ENCODE measurements at places on chromosomes 3 and 15. TPM values are rescaled to one million over a fixed set of nuclear protein-coding genes. Genes with fewer than 3 reads are reported as not detected.

GRCh38 chr3:138310494-138310893, 19.2 kb downstream of the NME9 start:
- DNase-seq, result no peak

- peak; percentile 87 for DNase-seq
Observed at GRCh38 chr15:41894791-41895463, 1.1 kb upstream of the SPTBN5 start.

Gene BNC1
- total RNA-seq, result 0.14 TPM

Gene NR1I2
- total RNA-seq, result 1.1 TPM

- no peak for DNase-seq
Observed at GRCh38 chr3:12507591-12508281, 23.5 kb downstream of the TSEN2 start.

DNA sequence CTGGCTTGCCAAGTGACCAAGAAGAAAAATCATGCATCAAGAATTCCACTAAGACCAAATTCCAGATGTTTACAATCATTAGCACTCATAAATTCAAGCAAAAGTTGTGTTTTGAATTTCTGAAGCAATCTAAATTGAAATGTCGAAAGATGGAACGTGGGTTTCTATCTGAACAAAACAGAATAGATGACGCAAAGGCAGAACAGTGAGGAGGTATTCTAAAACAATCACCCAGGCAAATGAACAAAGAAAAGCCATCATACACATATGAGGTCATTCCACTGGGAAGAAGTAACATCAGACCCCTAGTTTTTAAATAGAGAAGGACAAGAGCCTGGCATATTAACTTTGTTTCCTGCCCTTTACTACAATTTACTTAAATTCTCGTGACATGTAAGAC, 58.0 kb downstream of the MCF2L2 start:
- no peak for DNase-seq

DNA sequence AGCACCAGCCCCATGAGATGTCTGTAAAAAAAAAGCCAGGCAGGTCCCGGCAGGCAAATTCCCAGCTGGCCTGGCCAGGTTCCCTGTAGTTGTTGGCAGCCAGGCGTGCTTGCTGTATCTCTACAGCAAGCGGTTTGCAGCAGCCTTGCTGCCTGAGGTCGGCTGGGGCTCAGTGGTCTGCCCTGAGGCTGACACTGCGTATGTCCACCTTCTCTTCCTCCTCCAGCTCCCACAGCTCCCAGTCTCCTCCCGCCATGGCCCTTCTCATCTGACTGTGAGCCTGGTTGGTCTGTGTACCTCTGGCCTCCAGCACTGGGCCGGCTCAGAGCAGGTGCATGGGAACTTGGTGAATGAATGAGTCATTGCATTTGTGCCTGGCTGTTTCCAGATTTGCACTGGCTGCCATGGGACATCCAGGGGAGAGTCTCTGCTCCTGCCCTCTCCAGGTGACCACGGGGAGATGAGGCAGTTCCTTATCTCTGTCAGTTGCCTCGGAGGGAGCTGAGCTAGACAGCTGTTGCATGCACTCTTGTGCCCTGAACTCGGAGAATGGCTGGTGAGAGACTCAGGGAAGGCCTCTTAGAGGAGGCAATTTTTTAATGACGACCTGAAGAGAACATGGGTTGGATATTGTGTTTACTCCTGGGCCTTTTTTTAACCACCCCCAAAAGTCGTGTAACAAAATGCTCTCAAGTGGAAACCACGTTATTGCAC, 43.0 kb downstream of the SPSB4 start:
- DNase-seq, result peak; percentile 85

DNA sequence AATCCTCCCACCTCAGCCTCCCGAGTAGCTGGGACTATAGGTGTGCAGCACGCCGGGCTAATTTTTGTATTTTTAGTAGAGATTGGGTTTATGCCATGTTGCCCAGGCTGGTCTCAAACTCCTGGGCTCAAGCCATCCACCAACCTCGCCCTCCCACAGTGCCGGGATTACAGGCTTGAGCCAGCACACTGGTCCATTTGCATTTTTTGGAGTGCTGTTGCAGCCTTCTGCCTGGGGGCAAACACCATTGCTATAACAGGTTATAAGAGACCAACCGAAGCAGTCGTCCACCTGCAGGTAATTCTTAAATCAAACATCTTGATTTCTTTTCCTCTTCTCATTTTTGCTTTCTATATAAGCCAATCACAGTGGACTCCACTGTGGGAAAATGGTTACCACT, 27.7 kb downstream of the ACKR4 start:
- DNase-seq, result no peak

DNA sequence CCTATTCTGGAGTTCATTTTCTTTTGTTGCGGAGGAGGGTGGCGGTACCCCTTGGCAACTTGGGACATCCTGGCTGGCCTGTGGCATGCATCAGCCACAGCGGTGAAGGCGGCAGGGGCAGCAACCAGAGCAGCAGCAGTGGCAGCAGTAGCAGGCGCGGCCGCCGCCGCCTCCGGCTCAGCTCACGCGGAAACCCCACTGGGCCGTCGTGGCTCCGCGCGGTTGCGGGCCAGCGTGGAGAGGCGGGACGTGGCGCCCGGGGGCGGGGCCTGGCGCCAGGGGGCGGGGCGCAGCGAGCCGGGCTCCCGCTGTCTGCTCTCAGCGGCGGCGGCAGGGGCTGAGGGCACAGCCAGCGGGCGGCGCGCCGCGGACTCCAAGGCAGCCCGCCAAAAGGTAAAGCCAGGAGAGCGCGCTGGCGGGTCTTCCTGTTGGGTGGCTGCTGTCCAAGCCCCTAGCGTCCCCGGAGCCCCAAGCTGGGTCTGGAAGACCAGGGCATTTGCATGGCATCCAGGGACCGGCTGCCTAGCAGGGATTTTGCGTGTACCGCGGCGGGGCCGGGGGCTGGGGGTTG, 334.4 kb upstream of the THRB start:
- peak; percentile 71 for DNase-seq

- no peak for DNase-seq
Observed at GRCh38 chr3:166877971-166878370, 502.1 kb downstream of the ZBBX start.

Gene P2RY1
- 27.4 TPM for total RNA-seq

Gene TIMP4
- total RNA-seq, result 25.0 TPM

GRCh38 chr3:157282261-157283191, 122.6 kb upstream of the CCNL1 start:
- DNase-seq, result peak; percentile 83

DNA sequence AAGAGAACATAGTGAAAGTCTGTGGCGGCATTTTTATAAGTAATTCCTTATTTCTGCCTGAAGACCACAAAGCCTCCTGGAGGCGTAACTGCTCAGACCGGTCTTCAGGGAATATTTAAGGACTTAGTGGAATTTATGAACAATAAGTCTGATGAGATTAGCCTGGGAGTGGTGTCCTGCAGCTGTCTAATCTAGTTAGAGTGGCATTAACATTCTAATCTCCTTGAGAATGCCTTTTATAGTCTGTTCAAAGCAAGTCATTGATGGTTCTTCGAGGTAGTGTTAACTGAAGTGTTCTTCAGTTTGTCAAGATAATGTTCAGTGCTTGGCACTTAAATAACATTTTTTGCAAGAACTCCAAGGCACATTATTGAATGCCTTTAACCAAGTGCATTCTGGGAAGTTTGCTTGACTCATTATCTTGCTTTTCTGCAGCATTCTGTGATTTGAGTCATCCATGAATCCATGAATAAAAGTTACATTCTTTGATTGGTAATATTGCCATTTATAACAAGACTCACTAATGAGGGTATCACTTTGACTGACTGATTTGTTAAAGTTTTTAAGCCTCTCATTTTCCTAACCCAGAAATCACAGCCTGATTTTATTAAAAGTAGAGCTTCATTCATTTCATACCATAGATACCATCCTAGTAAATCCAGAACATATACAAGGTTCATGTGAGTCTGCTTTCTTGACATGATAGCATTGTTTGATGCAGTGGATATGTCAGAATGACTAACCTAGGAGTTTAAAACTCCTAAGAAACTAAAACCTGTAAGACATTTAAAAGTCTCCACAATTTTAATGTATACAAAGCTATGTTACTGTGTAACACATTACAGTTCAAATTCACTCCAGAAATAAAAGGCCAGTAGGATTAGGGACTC, 12.5 kb downstream of the RBM5 start:
- no peak for DNase-seq

Gene KNG1
- not detected for total RNA-seq

DNA sequence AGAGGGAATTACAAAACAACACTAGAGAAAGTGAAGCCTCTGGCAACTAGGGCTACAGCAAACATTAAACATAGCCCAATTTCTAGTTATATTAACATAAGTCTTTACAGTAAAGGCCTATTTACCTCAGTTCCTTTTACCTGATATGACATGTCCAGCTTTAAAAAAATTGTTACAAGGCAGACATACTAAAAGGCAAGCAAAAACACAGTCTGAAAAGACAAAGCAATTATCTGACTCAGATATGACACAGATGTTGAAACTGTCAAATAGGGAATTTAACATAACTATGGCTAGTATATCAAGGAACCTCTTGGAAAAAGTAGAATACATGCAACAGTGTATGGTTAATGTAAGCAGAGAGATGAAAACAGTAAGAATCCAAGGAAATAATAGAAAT, 238.6 kb downstream of the RAP2B start:
- no peak for DNase-seq

DNA sequence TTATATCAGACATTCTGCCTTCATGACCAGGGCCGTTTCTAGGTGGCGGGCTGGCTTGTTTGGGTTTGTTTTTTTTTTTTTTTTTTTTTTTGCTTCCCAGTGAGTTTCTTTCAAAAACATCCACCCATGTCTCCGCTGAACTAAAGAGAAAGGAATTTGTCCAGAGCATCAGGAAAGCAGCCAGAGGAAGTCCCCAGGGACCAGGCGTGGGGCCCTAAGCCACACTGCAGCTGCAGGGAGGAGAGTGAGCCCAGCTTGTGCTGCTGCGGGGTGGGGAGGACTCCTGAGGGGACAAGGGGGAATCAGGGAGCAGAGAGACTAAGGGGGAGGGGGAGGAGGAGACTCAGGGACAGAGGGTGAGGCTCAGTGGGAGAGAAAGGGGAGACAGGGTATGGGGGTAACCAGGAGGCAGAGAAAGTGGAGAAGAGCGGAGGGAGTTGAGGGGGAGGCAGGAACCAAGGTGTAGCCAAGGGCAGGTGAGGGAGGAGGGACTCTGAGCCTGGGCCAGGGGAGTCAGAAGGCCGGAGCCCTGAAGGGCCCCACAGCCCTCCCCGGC, 49.5 kb downstream of the CYP11A1 start:
- DNase-seq, result peak; percentile 93

Gene GOLGA6L10
- 1.8 TPM for total RNA-seq

Gene KCNH8
- 0.66 TPM for total RNA-seq

Gene SCAMP5
- 1.9 TPM for total RNA-seq

Gene EXOG
- 15.3 TPM for total RNA-seq

DNA sequence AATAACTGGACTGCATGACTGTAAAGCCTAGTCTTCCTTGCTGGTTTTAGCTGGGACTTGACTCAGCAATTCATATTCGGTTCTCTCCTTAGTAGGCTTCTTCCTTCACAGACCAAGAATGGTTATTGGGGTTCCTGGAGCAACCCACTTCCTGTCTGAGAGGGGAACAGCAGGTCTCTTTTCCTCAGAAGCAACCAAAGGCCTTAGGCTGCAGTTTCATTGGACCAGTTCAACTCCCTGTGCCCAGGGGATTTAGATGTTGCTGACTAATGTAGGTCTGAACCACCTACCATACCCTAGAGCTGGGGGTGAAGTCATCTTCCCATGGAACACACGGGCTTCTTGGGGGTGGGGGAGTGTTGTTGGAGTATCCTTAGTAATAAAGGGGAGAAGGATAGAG, 84.0 kb upstream of the SKOR1 start:
- DNase-seq, result no peak

DNA sequence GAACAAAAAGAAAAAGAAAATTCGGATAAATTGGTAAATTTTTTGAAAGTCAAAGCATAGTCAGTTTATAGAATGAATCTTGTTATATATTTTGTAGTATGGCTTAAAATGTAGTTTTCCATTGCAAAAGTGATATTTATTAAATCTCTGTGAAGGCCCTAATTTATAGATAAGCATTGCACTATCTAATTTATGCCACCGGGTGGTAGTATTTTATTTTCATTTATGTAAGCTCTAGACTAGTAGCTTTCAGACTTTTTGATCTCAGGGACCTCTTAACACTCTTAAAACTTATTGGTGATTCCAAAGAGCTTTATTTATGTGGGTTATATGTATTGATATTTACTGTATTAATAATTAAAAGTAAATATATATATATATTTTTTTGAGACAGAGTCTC, 133.9 kb upstream of the LRRFIP2 start:
- DNase-seq, result no peak

Gene SEMA3G
- 4.7 TPM for total RNA-seq

Gene CCR4
- total RNA-seq, result not detected

GRCh38 chr15:31390029-31390428, 63.4 kb downstream of the KLF13 start:
- DNase-seq, result no peak

DNA sequence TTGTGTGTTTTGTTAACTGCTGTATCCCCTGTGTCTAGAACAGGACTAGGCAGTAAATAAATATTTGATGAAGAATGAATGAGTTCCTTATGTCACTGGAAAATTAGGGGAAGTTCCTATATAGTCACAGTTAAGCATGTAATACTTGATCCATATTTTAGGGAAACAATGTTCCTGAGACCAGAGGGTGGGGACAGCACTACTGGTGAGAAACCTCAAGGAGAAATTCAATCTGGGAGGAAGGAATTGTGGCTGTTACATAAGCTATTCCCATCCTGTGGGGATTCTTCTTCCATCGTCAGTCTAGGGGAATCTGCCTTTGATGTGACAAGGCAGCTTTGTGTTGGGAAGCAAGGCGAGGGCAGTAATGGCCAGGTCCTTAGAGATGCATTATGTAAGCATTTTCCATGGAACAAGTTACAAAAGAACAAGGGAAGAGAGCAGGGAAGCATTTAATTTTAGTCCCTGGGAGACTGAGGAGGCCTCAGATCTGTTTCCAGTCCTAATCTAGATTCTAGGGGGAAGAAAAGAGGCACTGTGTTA, 219.3 kb upstream of the TTC14 start:
- DNase-seq, result no peak

DNA sequence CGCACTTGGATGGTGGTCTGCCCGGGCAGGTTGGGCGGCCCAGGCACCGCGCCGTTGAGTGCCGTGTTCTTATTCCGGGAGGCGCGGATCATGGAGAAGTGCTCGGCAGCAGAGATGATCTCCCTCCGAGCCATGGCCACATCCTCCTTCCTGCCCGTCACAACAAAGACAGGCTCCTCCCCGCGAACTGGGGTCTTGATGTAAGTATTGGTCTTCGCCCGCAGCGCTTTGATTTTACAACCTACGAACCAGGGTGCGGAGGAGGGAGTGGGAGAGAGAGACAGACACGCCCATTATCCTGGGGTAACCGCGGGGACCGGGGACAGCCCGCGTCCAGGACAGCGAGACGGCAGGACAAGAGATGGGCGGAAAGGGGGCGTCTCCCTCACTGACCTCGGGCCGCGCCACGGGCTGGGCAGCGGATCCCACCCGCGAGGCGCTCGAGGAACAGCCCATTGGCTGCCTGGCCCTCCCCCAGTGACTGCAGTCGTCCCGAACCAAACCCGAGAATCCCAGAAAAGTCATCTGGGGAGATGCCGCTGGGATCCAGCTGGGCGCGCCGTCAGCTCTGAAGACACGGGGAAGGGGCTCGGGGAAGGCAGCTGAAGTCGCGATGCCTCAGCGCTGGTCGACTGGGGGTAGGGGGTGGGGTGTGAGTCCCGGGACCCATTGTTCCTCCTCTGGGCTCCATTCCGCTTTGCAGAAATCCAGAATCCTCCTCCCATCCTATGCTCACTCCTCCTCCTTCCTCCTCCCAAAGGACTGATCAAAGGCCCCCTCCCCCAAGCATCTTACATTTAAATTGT, 1.2 kb downstream of the MEX3B start:
- peak; percentile 79 for DNase-seq

- no peak for DNase-seq
Observed at GRCh38 chr15:95948411-95948810, 382.1 kb upstream of the NR2F2 start.
